Astrocyte (in vitro differentiated cells and primary cell): ENCODE measurements at places on chromosomes 3 and 15. TPM values are rescaled to one million over a fixed set of nuclear protein-coding genes. Genes with fewer than 3 reads are reported as not detected.

The GNB4 gene
- 83.7 and 85.7 TPM in 2 replicates for total RNA-seq

The OXTR gene
- 2.2 and 3.0 TPM in 2 replicates for total RNA-seq

The GADL1 gene
- total RNA-seq, result 0.09 TPM in 1 of 2 replicates, not detected in the other

The PROK2 gene
- not detected in 2 replicates for total RNA-seq

The GHSR gene
- total RNA-seq, result not detected in 2 replicates

The GOLGA6A gene
- 0.30 and 0.31 TPM in 2 replicates for total RNA-seq

The GCHFR gene
- total RNA-seq, result 6.4 and 7.3 TPM in 2 replicates

The SERINC4 gene
- total RNA-seq, result 0.30 TPM in 1 of 2 replicates, not detected in the other

The TGM5 gene
- total RNA-seq, result 0.16 TPM in 1 of 2 replicates, not detected in the other

The CTSH gene
- 4.1 and 5.7 TPM in 2 replicates for total RNA-seq

The CEP152 gene
- total RNA-seq, result 4.2 and 6.4 TPM in 2 replicates

DNA sequence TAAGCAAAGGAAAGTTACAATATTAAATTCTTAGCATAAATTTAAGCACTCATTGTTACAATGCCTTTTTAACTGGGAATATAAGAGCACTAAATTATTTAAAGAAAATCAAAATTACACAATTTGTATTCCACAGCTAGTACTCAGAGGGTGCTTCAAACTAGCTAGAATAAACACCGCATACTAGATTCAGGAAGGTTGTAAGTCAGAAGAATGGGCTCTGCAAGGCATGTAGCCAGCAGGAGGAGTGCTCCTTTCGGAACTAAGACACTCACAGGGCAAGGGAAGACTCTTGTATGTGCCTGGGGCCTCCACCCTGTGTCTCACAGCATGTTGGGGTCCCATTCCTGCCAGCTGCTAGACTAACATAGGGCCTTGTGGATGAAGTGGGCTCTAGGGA lies 327.7 kb upstream of the ALCAM start:
- H3K27me3 ChIP-seq, result no peaks in the 10 kb centered on the region
- DNase-seq, result no peak
- no peak overlapping the region for H3K4me3 ChIP-seq
- no peaks in the 10 kb centered on the region for H3K36me3 ChIP-seq

DNA sequence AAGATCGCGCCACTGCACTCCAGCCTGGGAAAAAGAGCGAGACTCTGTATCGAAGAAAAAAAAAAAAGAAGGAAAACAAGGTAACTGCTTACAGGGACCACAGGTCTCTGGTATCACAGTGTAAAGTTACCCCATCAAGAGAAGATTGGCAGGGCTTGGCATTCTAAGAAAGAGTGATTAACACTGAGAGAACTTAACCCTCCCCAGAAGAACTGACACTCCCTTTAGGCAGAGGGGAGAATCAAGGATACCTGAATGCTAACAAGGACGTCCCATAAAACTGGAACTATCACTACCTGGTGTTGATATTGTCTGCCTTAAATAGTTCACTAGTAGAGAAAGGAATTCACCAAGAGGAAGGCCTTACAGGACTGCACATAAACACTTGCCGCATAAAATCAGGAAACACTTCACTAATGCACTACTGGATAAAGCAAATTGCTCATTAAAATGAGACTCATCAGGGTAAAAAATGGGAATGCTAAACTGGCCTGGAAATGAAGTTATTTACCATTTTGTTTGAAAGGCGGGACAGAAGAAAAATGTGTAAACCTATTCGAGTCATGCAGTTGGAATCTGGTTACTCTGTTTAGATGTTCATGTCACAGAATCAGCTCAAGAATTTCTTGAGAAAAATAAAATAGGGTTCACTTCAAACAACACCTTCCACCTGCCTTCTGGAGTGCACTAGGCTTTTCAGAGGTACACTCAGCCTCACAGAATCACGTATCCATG lies 121.6 kb downstream of the FOXP1 start:
- H3K36me3 ChIP-seq, result no peaks in the 10 kb centered on the region
- no peak overlapping the region for H3K4me3 ChIP-seq
- no peaks in the 10 kb centered on the region for H3K27me3 ChIP-seq
- peak; percentile 62 for DNase-seq
- H3K27ac ChIP-seq, result peak overlapping the region; percentile 33

DNA sequence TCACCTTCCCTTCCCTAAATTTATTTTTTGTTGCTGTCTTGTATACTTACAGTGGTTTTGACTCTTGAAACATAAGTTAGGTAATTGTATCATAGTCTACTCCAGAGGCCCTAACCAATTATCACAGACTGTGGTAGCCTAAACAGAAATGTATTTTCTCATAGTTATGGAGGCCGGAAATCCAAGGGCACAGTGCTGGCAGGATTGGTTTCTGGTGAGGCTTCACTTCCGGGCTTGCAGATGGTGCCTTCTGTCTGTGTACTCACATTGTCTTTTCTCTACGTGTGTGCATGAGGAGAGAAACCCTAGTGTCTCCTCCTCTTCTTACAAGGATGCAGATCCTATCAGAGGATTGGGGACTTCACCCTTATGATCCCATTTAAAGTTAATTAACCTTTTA lies 290.2 kb upstream of the KCNMB2 start:
- no peak overlapping the region for H3K27ac ChIP-seq
- H3K36me3 ChIP-seq, result no peaks in the 10 kb centered on the region
- no peaks in the 10 kb centered on the region for H3K4me1 ChIP-seq
- H3K27me3 ChIP-seq, result no peaks in the 10 kb centered on the region
- no peak for DNase-seq
- H3K4me3 ChIP-seq, result no peak overlapping the region

DNA sequence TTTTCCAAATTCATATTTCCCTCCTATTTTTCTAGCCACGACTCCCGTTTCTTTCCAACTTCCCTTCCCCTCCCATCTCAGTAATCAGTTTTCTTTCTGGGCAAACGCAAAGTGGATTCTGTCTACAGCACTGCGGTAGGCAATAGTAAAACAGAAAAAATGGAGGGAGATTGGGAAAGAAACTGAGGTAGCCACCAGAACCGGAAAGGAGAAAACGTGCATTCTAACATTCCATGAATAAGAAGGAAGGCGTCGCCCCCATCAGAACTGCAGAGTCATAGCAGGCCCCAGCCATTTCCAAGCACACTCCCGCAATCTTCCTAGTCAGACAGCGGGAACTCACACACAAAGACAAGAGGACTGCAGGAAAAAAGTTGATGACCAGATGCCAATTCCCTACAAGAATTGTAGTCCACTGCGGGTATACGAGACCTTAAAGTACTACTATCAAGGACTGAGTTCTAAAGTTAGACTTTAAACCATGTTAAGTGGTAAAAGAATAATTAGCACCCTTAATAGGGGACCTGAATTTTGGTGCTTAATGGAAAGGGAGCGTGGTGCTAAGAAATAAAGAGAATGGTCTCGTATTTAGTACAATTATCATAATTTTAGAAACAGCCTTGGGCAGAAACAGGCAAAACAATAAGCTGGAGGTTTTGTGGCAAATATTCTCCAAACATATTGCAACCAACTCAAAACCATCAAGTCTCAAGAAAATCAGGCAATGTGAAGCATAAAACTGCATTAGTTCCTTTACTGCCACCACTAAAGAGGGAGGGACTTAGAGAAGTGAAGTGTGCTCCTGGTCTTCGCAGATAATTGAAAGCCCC lies 1.4 kb downstream of the PFN2 start:
- DNase-seq, result peak; percentile 83
- peaks cover 15% of the 10 kb centered on the region for H3K36me3 ChIP-seq
- peak overlapping the region; percentile 97 for H3K4me3 ChIP-seq
- H3K27me3 ChIP-seq, result no peaks in the 10 kb centered on the region

GRCh38 chr3:189947948-189948723 lies 172.6 kb downstream of the P3H2 start:
- DNase-seq, result no peak
- H3K4me1 ChIP-seq, result no peaks in the 10 kb centered on the region

- H3K27ac ChIP-seq, result no peak overlapping the region
- no peaks in the 10 kb centered on the region for H3K36me3 ChIP-seq
- peak; percentile 42 for DNase-seq
- no peak overlapping the region for H3K4me3 ChIP-seq
Observed at GRCh38 chr3:194069421-194070219, 66.3 kb upstream of the HES1 start.

DNA sequence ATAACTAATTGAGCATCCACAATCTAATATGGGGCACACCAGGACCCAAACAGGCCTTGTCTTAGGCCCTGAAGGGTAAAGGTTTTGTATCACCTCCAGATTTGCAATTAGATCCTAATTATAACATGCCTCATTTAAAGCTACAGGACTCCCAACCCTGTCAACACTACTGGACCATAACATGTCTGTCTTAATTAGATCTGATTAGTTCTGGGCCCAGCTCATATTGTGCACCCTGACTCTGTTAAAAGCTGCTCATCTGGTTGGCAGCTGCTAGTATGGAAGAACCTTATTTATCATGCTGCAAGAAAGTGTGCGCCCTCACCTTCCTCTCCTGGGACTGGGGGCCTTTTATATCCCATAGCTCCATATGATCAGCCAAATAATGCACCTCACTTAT lies 457.8 kb downstream of the ROBO1 start:
- H3K27me3 ChIP-seq, result no peaks in the 10 kb centered on the region
- no peak for DNase-seq
- no peak overlapping the region for H3K4me3 ChIP-seq
- no peak overlapping the region for H3K27ac ChIP-seq
- H3K36me3 ChIP-seq, result no peaks in the 10 kb centered on the region
- no peaks in the 10 kb centered on the region for H3K4me1 ChIP-seq

- H3K27me3 ChIP-seq, result no peaks in the 10 kb centered on the region
- no peak overlapping the region for H3K4me3 ChIP-seq
- no peak for DNase-seq
- no peak overlapping the region for H3K27ac ChIP-seq
- H3K4me1 ChIP-seq, result no peaks in the 10 kb centered on the region
Observed at GRCh38 chr3:132292042-132292441, 25.2 kb upstream of the ACP3 start.

GRCh38 chr3:72473156-72473555 lies 375.1 kb downstream of the SHQ1 start:
- H3K4me3 ChIP-seq, result no peak overlapping the region
- no peaks in the 10 kb centered on the region for H3K4me1 ChIP-seq
- no peak overlapping the region for H3K27ac ChIP-seq
- H3K36me3 ChIP-seq, result no peaks in the 10 kb centered on the region

DNA sequence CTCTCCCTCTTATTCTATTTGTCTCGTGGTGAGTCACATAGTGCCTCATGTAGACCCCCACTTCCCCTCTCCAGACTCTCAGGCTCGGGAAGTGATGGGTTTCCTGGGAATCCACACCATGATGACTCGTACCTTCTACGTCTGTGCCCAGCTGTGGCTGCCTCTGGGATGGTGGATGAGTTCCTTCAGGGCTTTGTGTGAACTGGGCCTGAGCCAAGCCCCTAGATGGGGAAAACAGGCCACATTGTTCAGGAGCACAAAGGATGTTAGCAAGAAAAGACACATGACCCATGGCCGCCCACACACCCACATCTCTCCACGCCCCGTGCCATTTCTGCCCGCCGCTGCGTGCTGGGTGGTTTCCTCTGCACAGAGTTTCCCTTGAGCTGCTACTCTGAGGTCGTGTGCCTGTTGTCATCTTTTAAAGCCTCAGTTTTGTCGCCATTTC lies 10.5 kb downstream of the ISG20 start:
- H3K27me3 ChIP-seq, result no peaks in the 10 kb centered on the region
- peak; percentile 95 for DNase-seq
- peak overlapping the region; percentile 96 for H3K27ac ChIP-seq
- peak overlapping the region; percentile 45 for H3K4me3 ChIP-seq
- no peaks in the 10 kb centered on the region for H3K36me3 ChIP-seq

- H3K36me3 ChIP-seq, result no peaks in the 10 kb centered on the region
- peaks cover 22% of the 10 kb centered on the region for H3K4me1 ChIP-seq
- DNase-seq, result peak; percentile 73
Observed at GRCh38 chr3:4834403-4834866, 144.8 kb upstream of the BHLHE40 start.

GRCh38 chr3:120052225-120052624 lies 42.0 kb downstream of the GSK3B start:
- H3K4me3 ChIP-seq, result no peak overlapping the region
- H3K36me3 ChIP-seq, result no peaks in the 10 kb centered on the region
- H3K27ac ChIP-seq, result no peak overlapping the region
- H3K4me1 ChIP-seq, result no peaks in the 10 kb centered on the region

GRCh38 chr3:133827684-133828083 lies 22.1 kb downstream of the SRPRB start:
- H3K4me3 ChIP-seq, result no peak overlapping the region
- H3K4me1 ChIP-seq, result no peaks in the 10 kb centered on the region

DNA sequence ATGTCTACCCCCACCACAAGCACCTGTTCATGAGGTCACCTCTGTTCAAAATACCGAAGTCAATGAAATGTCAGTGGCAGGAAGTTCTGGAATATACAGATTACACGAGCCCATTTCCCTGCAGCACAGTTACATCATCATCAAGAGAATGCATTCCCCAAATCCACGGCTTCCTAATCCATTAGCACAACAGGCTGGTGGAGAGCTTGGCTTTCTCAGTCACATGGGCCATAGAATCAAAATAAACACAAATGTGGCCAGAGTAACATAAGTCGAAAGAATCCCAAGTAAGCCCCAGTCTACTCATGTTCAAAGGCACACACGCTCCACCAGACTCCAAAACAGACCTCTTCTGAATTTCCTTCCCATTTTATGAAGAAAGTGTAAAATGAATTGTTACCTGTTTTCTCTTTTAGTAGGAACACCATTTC lies 419.3 kb downstream of the MAGI1 start:
- no peaks in the 10 kb centered on the region for H3K27me3 ChIP-seq
- H3K36me3 ChIP-seq, result no peaks in the 10 kb centered on the region
- DNase-seq, result peak; percentile 60
